Natural killer cell treated with Interleukin-12 subunit alpha and Interleukin-12 subunit beta and Interleukin-15 and Interleukin-18, amount 100 ng/mL, for 72 hours (primary cell): ENCODE measurements at places on chromosomes 2 and 18.

DNA sequence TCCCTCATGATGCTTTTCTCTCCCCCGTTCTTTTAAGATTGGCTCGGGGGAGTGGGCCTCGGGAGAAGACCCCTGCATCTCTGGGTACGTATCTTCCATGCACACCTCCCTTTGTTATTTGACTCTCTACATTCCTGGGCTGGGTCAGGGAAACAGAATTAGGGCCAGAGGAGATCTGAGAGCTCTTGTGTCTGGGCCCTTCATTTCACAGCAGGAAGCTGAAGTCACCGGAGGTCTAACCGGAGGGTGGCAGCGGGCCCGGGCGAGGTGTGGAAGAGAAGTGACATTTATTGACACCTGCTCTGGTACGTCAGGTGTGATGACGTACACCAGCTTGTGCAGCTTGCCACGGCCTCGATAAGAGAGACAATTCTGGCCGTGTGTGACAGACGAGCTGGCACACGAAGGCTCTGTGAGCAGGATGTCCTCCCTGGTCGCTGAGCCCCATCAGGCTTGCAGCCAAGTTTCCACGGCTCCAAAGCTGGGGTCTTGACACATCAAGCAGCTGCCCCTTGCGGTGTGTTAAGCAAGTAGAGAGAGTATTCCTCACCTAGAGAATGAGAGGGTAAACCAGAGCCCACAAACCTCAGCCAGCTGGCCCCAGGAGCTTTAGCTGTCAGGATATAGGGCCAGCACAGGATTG is 30.4 kb downstream of the TOGARAM2 start:
- peak; percentile 79 for DNase-seq

- DNase-seq: no peak
Observed at GRCh38 chr18:57446322-57446721, 11.1 kb downstream of the ONECUT2 start.

GRCh38 chr2:18625563-18625962 is 36.2 kb upstream of the NT5C1B start:
- no peak for DNase-seq

- no peak for DNase-seq
Observed at GRCh38 chr2:30115141-30115980, 31.4 kb upstream of the YPEL5 start.

- DNase-seq: no peak
Observed at GRCh38 chr2:172742931-172743540, 7.4 kb downstream of the RAPGEF4 start.

DNA sequence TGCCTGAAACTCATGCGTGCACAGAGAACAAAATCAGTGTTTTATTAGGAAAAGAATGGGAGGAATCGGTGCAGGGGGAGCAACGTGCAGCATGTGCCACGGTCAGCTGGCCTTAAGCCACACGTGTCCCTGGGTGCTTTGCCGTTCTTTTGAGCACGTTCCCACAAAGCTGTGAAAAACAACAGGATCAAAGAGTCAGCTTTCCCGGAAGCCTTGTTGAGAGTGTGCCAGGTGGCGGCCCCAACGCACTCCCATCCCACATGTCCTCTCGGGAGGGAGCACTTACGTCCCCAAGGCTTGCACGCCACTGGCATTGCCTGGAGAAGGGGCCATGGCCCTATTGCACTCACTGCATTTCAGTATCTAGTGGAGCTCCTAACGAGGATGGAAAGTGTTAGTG is 511.2 kb downstream of the EIPR1 start:
- DNase-seq: no peak

- DNase-seq: no peak
Observed at GRCh38 chr2:190678444-190679162, 29.7 kb downstream of the NAB1 start.

DNA sequence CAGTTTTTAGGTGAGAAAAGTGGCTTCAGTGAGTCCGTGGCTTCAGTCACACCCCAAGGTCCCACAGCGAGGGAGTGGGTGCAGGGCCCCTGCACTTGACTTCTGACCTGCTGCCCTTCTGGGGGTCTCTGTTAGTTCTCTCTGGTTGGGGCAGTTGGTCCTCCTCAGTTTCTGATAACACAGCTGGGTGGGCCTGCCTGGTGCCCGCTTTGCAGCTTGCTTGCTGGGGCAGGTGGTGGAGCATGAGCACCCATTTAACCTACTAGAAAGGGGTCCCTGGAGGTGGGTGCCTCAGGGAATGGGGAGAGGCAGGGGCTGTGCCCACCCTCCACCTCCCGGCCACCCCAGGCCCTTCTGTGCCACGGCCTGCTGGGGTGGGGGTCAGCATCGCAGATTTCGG is 83.2 kb downstream of the ASB1 start:
- no peak for DNase-seq

DNA sequence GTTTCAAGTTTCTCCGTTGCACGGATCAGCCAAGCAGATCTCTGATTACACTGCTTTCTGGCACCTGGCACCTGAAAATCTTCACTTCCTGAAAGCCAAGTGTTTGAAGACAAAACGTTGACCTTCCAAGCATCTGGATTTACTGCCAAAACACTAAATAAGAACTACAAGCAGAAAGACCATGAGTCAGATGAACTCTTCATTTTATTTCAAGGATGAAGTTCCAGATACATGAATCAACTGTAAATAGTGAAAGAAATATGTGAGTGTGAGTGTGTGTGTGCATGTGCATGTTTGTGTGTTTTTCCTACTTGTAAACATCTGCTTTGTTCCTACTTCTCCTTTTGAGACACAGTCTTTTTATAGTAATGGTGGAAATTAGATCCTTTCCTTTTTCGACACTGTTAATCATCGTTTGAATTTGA is 60.0 kb upstream of the DTNA start:
- no peak for DNase-seq

- DNase-seq: no peak
Observed at GRCh38 chr2:215530191-215530968, 94.5 kb upstream of the FN1 start.

DNA sequence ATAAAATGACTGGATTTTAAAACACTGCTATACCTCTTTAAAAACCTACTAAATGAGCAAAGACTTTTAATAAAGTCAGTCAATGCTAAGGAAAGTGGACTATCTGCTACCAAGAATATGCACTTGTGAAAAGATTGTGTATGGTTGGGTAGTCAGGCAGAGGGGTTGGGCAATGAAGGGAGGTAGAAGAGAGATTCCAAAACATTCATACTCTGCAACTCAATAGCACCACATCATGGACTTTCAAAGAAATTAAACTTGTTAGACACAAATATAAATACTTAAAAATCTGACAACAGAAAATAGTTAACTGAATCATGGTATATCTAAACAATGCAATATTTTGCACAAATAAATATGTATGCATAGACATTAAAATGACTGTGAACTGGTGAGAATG is 139.9 kb upstream of the MAPRE2 start:
- DNase-seq: no peak

DNA sequence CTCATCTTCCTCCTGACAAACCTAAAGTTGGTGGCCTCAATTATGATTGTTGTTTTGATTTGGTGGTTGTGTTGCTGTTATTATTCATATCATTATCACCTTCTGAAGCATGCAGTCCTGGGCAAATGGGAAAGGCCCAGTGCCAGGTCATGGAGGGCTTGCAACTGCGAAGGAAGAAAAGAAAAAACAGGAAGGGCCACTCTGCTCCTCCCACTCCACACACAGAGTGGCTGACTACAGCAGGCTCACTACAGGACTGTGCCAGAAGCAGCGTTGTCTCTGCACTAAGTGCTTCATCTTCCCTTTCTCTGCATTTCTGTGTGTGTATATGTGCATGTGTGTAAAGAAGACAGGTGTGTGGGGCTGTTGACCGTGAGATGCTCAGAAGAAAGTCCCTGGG is 231.9 kb downstream of the ANKRD30B start:
- DNase-seq: no peak

GRCh38 chr2:226652369-226652768 is 147.3 kb downstream of the IRS1 start:
- DNase-seq: no peak

GRCh38 chr2:101036562-101036961 is 34.5 kb downstream of the RPL31 start:
- no peak for DNase-seq

DNA sequence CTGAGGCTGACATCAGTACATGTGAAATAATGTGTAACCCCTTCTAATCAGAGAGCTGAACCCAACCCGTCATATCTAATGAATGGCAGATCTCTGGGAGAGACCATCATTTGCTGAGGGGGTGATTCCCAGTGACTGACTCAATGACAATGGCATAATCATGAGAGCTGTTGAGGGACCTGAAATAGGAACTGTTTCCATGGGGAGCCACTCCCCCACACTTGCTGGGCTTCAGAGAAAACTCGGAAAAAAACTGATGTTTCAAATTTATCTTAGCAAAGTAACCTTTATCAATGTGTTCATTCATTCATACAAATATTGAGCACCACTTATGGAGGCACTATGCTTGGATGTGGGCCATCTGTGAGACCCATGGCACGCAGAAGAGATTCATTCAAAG is 93.4 kb upstream of the ZBTB14 start:
- no peak for DNase-seq

DNA sequence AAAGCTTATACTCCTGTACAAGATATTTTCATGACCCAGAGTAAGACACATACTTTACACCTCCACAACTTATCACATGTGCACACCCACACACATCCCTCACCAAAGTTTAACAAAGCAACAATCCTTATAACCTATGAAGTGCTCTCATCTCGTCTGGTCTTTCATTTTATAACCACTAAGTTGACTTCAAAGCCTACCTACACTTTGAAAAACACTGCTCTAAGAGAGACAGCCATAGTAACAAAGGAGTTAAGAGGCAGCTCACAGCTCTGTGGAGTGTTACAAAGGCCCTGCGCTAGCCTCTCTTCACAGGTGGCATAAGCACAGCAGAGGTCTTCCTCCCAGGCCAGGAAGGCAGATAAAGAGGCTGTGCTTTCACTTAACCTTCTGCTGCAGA is 69.7 kb upstream of the TMEM200C start:
- no peak for DNase-seq

DNA sequence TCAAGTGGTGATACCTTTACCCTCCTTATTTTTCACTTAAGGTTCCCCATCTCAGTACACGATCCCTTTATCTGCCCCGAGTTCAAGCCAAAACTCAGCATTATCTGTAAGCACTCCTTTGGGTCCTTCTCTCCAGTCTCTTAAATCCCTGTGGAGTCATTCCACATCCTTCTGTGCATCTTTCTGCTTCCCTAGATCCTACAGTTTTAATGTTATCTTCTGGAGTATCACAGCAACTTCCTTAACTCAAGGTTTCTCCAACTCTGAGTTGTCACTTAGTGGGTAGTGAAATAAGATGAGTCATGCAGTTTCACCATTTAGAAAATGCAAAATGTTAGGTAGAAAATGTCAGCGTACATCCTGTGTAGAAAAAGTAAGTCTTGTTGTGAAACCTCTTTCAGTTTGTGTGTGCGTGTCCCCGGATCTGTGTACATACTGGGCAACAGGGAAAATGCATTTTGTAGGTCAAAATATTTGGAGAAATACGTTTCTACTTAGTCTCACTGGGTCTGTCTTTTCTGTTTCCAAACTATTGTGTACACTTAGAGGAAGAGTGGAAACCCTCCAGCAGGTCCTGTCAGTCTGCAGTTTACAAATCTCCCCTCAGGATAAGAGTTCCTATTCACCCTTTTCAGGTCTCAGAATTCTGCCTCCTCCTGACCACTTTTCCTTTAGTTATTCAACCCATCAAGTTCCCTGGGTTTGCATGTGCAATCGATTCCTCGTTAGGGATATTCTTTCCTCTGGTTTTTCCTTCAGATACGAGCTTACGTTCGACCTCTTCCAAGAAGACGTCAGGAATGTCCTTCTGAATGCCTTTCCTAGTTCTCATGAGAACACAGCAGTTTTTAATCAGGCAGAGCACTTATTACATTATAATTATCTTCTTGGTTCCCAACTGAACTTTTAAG is 154.8 kb downstream of the TGIF1 start:
- peak; percentile 73 for DNase-seq

DNA sequence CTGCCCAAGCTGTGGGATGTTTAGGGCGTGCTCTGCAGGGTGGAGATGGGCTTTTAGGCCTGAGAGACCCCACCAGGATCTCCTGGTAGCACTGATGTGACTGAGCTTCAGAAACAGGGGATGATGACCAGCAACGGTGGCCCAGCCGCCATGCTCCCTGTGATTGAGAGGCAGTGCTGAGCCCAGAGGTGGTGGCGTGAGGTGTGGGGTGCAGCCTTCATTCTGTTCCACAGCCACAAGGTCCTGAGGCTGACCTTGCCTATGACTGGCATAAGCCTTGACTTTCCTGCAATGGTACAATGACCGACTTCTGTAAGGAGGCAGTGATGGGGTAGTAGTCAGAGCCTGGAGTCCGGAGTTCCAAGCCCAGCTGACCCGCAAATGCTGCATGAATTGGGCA is 263.3 kb downstream of the TSN start:
- no peak for DNase-seq

GRCh38 chr2:169561364-169561763 is 12.3 kb downstream of the FASTKD1 start:
- no peak for DNase-seq

GRCh38 chr2:85851253-85852151 is 37.3 kb downstream of the ST3GAL5 start:
- DNase-seq: no peak

DNA sequence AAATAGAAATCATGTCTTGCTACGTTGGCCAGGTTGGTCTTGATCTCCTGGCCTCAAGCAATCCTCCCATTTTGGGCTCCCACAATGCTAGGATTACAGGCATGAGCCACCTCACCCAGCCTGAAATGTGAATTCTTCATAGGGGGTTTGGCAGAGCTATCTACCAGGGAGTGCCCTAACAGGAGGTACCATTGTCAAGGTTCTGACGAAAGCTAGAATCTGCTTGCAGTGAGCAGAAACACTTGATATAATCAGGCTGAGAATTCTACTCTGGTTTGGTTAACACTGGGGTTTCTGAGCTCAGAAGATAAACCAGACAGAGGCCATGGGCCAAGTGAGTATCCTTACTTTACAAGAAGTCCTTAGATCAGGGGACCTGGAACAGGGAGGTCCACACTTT is 7.2 kb upstream of the LAMA3 start:
- no peak for DNase-seq

- DNase-seq: no peak
Observed at GRCh38 chr2:151775057-151775740, 40.9 kb upstream of the NEB start.

GRCh38 chr2:37877457-37878315 is 47.4 kb upstream of the RMDN2 start:
- DNase-seq: no peak

DNA sequence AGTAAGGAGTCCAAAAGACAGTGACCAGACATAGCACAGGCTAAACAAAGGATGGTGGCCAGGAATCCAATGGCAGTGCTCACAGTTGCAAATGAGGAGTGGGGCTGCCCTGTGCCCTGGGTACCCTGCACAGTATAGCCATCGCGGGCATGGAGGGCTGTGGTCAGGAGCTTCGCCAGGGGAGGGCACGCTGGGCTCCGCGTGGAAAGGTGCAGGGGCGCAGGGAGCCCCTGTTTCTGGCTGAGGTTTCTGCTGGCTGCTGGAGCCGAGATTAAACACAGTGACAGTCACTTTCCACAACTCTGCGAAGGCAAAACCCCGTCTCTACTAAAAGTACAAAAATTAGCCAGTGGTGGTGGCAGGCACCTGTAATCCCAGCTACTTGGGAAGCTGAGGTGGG is 194.7 kb downstream of the GALR1 start:
- DNase-seq: no peak

GRCh38 chr2:136045835-136046570 is 60.6 kb upstream of the DARS1 start:
- no peak for DNase-seq
